ENCODE measurements at places on chromosomes 16 and 17. TPM values are rescaled to one million over a fixed set of nuclear protein-coding genes. Genes with fewer than 3 reads are reported as not detected.

Gene LYZL6
- total RNA-seq, result not detected

Gene LAT
- total RNA-seq, result 176 TPM

Gene CDC6
- 2.0 TPM for total RNA-seq

Gene WNT3
- total RNA-seq, result not detected

Gene SCGB1C2
- not detected for total RNA-seq

Gene SNRNP25
- total RNA-seq, result 4.9 TPM

Gene HP
- not detected for total RNA-seq

Gene VAT1L
- total RNA-seq, result not detected

Gene OTOP3
- not detected for total RNA-seq

Gene ITGAL
- 187 TPM for total RNA-seq

Gene SLC6A2
- total RNA-seq, result not detected

Gene KCNJ18
- not detected for total RNA-seq

Gene CANT1
- 41.6 TPM for total RNA-seq

Gene RAB37
- 33.7 TPM for total RNA-seq

Gene TMIGD1
- not detected for total RNA-seq

Gene MLKL
- total RNA-seq, result 13.2 TPM

Gene ZSCAN10
- 0.62 TPM for total RNA-seq

Gene CD300E
- total RNA-seq, result not detected

Gene KRTAP1-1
- total RNA-seq, result not detected

Gene TBC1D3C
- not detected for total RNA-seq

Gene MFSD6L
- not detected for total RNA-seq

Gene OR4D1
- 0.61 TPM for total RNA-seq

Gene STH
- not detected for total RNA-seq

Gene DYNLL2
- total RNA-seq, result 30.5 TPM

Gene GNGT2
- total RNA-seq, result 4.1 TPM

Gene DHRS7C
- total RNA-seq, result not detected

Gene ATP6V0D1
- 62.0 TPM for total RNA-seq

Gene KRTAP4-9
- not detected for total RNA-seq

Gene SLC2A4
- total RNA-seq, result not detected

Gene RBBP6
- total RNA-seq, result 177 TPM

Gene CDH1
- total RNA-seq, result 0.83 TPM

Gene PTGES3L
- total RNA-seq, result 0.47 TPM

Gene DNAI2
- total RNA-seq, result 0.22 TPM

Gene KRT28
- not detected for total RNA-seq

Gene KRT27
- not detected for total RNA-seq

Gene RDM1
- 0.27 TPM for total RNA-seq

Gene SLC16A6
- total RNA-seq, result 10.7 TPM

Gene TP53TG3D
- not detected for total RNA-seq

Gene PIPOX
- total RNA-seq, result 5.6 TPM

Gene MYO15A
- total RNA-seq, result 0.78 TPM

Gene NOG
- total RNA-seq, result 6.8 TPM

Gene C16orf92
- total RNA-seq, result not detected

Gene TMED6
- total RNA-seq, result 0.60 TPM

Gene CD79B
- 3.2 TPM for total RNA-seq

Gene TLCD1
- total RNA-seq, result 1.1 TPM

Gene ODAD4
- total RNA-seq, result 1.1 TPM

Gene NUP93
- 68.2 TPM for total RNA-seq

Gene OTOA
- 0.14 TPM for total RNA-seq

Gene TP53TG3B
- not detected for total RNA-seq

Gene SNX20
- total RNA-seq, result 18.6 TPM

Gene TEN1
- 17.1 TPM for total RNA-seq

Gene CBFA2T3
- total RNA-seq, result 0.31 TPM

Gene CTRB2
- not detected for total RNA-seq

Gene TBC1D3D
- total RNA-seq, result 0.36 TPM
